ENCODE measurements at places on chromosomes 3 and 15.

DNA sequence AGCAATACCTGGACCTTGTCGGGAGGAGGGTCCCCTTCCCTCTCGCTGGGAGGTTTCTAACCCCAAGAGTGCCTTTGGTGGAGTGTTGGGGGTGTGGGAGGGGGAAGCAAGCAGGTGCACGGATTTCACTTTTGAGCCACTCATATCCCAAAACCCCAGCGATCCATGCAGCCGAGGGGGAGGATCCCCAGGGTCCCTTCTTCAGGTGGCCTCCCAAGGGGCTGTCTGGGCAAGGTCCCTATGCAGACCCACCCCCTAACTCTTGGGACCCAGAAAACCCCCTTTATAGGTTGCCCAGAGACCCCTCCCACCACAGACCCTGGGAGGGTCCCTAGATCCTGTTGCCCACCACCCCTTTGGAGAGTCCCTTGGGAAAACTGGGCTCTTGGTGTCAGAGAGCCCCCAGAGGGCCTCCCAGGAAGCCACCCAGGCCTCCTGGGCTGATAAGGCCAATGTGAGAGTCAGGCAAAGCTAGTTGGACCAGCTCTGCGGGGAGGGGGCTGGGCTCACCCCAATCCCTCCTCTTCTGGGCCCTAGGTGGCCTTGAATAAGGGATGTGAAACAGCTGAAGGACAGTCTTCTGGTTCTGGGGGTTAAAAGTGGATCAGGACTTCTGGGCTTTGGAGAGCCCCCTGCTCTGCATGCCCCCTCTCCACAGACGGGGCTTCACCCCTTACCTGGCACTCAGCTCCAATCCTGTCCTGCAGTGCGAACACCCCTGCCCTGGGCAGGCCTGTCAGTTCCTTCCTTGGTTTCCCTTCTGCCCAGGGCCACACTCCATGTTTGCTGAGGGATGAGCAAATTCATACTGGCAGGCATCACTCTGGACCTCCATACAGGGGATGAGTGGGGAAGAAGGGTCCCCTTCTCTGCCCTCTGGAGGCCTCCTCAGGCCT lies 932 bp upstream of the PLCD1 start:
- DNase-seq = no peak

- no peak for DNase-seq
These were observed 2.4 kb downstream of the CYP11A1 start for GRCh38 chr15:74364936-74365597.

DNA sequence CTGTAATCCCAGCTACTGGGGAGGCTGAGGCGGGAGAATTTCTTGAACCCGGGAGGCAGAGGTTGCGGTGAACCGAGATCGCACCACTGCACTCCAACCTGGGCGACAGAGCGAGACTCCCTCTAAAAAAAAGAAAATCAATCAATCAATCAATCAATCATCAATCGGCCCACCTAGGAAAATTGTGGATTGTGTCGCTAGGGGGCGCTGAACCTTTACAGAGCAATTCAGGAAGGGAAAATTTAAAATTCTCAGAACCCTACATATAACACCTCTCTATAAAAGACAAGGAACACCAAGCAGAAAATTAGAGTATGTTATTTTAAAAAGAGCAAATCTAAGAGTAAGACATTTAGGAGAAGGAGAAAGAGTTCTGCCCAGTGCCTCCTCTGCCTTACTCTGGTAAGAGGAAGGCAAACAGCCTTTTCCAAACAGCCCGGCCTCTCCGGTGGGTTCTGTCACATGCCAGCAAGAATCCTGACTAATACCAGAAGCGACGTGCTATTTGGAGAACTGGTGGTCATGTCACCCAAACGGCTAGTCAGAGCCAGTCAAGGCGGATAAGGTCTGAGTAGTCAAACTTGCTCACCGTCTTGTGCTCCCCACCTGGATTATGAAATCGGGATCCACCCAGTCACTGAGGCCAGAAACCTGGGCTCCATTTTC lies 22.3 kb upstream of the SMCO1 start:
- DNase-seq = peak; percentile 28

- DNase-seq = no peak
These were observed 10.1 kb downstream of the UBP1 start for GRCh38 chr3:33430061-33430460.

DNA sequence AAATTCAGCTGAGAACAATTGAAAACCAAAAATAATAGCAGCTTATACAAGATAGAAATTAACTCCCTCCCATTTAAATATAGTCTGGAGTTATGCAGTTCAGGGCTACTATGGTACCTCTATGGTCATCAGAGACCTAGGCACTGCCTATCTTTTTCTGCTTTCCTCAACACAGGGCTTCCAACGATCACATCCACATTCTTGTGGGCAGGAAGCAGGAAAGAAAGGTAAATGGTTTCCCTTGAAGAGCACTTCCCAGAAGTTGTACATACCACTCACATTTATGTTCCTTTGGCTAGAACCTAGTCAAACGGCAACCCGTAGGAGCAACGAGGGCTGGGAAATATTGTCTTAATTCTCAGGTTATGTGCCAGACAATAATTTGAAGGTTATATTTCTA lies 197.7 kb upstream of the PRICKLE2 start:
- DNase-seq = no peak

- no peak for DNase-seq
These were observed 26.1 kb downstream of the GRK7 start for GRCh38 chr3:141789281-141789680.

DNA sequence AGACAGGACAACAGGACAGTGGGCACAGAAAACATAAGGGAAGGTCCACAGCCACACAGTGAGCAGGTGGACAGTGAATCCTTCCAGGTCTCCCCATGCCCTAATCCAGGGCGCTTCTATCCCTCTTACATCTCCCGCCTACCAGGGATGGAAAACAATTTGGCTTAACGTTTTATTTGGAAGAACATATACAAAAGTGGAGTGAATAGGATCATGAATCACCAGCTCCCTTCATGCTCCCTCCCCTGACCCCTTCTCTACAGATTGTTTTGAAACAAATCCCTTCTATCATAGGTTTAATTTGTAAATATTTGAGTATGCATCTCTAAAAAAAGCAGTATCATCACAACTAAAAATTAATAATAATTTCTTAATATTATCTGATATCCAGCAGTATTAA lies 52.5 kb downstream of the CLDN11 start:
- DNase-seq = no peak

All from Kasumi-1 (cell line).